ENCODE measurements at places on chromosomes 1 and 21. TPM values are rescaled to one million over a fixed set of nuclear protein-coding genes. Genes with fewer than 3 reads are reported as not detected.

ANKRD34A gene
- 0.94 TPM for total RNA-seq

VANGL1 gene
- total RNA-seq: 15.3 TPM

TAL1 gene
- not detected for total RNA-seq

HPCAL4 gene
- total RNA-seq: 0.53 TPM

NEK2 gene
- total RNA-seq: 15.2 TPM

RUNX3 gene
- not detected for total RNA-seq

ST6GALNAC3 gene
- 24.7 TPM for total RNA-seq

DNA sequence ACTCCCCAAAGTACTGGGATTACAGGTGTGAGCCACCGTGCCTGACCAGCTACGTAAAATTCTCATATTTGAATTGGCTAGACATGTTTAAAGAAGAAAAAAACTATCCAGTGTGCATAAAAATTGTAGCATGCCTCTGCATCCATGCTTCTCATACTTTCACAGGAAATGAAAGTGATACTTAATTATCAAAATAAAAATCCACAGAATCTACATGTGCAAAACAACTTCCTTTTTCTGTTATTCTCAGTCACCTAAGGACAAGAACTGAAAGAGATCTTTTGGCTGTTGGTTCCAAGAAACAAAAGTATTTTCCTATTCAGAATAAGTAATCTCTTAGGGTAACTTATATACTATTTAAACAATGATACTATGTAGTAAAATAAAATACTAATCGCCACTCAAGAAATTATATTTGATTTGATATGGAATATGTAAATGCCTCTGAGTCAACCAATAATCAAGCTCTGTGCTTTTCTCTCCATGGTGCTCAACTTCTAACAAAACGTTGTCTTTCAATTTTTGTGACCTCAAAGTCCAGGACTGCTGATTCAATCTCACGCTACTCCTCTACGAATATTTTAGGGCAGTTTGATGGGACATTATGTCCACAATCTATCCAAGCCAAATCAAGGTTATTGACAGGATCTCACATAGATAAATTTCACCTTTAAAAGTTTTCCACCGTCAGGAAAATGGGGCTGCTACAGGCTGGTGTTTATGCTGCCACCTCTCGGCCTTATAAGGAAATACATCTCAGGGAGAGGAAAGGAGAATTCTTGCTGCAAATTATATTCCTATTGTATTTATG lies 102.7 kb downstream of the ZNF281 start:
- DNase-seq: no peak

DNA sequence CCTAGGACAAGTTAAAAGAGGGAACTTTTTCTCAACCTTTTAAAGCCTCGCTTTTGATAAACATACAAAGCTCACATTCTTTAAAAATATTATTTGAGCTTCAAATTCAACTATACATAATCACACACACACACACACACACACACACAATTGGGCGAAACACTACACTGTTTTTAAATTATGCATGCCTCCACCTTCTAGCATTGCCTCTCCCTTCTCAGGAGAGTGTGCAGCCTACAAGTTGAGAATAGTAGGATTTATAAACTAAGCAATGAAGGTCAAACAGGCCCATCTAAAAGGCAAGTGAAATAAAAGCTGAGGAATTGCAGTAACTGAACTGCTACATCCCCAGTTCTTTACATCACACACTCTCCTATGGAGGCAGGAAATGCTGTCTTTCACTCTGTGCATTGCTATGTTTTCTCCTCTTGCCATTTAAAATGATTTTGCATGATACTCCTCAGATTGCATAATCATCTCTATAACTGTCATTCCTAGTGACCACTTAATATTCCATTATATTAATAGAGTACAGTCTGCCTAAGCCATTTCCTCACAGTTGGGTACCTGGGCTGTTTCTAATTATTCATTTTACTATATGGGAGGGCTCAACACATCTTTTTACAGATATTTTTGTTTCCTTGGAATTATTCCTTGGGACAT lies 92.5 kb upstream of the KCNE2 start:
- DNase-seq: no peak

DNA sequence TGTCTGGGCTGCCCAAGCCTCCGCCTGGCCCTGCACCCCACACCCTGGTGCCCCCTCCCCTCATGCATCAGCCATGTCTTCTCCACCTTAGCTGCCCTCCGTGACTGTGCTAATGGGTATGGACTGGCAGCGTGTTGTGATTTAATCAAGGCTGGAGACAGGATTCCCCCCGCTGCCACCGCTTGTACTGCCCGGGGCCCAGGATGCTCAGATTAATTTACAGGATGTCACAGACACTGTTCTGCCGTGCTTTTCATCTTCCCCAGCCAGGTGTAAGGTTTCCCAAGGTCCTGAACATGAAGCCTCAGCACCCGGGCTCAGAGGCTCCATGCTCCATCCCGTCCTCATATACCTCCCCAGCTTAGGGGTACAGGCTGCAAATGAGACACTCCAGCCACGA lies 66.3 kb downstream of the TAS1R2 start:
- DNase-seq: no peak

DNA sequence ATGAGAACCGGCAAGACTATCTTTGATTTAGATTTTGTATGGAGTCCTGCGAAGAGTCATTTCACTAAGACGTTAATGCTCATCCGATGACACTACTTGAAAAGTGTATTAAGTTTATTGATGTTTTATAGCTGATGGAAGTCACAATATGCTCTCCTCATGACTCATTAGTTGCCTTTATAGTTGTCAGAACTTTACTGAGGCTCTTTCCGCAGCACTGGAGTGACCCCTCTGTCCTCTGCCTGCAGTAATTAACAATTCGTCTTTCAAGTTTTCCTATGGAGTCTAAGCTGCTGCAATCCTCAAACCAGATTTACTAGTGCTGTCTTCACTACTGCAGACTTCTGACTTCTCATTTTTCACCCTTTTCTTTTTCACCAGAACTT lies 853 bp downstream of the USP16 start:
- no peak for DNase-seq

- DNase-seq: no peak
These were observed 63.5 kb downstream of the LRRN2 start for GRCh38 chr1:204621996-204622395.

- DNase-seq: no peak
These were observed 226.4 kb downstream of the S1PR1 start for GRCh38 chr1:101463195-101463594.

GRCh38 chr1:205466595-205467220 lies 10.9 kb upstream of the BLACAT1 start:
- no peak for DNase-seq

DNA sequence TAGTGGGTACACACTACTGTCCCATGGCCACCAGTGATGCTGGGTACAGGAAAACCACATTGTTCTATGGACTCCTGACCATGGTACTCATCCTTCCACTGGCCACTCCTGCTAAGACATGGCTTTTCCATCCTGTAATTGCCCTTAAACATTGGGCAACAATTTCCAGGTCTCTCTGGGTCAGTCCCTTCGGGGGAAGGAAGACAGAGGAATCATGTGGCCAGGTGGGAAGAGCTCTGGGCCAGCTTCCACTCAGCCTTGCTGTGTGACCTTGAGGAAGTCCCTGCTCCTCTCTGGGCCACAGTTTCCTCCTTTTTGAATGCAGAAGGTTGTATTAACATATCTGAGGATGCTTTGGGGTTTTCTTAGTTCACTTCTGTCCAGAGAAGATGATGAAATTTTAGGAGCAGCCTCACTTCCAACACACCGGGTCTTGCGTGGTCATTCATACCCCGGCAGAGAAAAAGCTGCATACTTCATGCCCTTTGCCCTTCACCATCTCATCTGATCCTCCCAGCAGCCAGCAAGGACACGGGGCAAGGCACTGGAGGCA lies 50.8 kb downstream of the SRRM1 start:
- DNase-seq: no peak

GRCh38 chr1:217718873-217719272 lies 87.7 kb downstream of the SPATA17 start:
- DNase-seq: no peak

DNA sequence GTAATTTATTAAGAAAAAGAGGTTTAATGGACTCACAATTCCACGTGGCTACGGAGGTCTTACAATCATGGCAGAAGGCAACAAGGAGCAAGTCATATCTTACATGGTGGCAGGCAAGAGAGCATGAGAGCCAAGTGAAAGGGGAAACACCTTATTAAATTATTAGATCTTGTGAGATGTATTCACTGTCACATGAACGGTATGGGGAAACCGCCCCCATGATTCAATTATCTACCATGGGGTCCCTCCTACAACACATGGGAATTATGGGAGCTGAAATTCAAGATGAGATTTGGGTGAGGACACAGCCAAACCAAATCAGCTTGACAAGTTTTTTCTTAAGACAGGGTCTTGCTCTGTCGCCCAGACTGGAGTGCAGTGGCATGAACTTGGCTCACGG lies 14.3 kb downstream of the DAP3 start:
- no peak for DNase-seq

GRCh38 chr1:94856868-94857267 lies 36.7 kb downstream of the SLC44A3 start:
- no peak for DNase-seq

GRCh38 chr1:55078470-55078869 lies 39.1 kb downstream of the PCSK9 start:
- DNase-seq: no peak

GRCh38 chr1:236021424-236022135 lies 43.3 kb downstream of the NID1 start:
- DNase-seq: no peak
